NCI-H1048 (cell line): ENCODE measurements at places on chromosomes 3 and 15.

- no peak for DNase-seq
These were observed 37.4 kb upstream of the GOLGA8B start for GRCh38 chr15:34620814-34621213.

- no peak for DNase-seq
These were observed 33.1 kb downstream of the CEP152 start for GRCh38 chr15:48777645-48778330.

- DNase-seq: no peak
These were observed 23.2 kb downstream of the PLA1A start for GRCh38 chr3:119620899-119621298.

- no peak for DNase-seq
These were observed 163.8 kb downstream of the SV2B start for GRCh38 chr15:91263632-91264531.

GRCh38 chr15:58773024-58773423 is 1.9 kb downstream of the MINDY2 start:
- no peak for DNase-seq

DNA sequence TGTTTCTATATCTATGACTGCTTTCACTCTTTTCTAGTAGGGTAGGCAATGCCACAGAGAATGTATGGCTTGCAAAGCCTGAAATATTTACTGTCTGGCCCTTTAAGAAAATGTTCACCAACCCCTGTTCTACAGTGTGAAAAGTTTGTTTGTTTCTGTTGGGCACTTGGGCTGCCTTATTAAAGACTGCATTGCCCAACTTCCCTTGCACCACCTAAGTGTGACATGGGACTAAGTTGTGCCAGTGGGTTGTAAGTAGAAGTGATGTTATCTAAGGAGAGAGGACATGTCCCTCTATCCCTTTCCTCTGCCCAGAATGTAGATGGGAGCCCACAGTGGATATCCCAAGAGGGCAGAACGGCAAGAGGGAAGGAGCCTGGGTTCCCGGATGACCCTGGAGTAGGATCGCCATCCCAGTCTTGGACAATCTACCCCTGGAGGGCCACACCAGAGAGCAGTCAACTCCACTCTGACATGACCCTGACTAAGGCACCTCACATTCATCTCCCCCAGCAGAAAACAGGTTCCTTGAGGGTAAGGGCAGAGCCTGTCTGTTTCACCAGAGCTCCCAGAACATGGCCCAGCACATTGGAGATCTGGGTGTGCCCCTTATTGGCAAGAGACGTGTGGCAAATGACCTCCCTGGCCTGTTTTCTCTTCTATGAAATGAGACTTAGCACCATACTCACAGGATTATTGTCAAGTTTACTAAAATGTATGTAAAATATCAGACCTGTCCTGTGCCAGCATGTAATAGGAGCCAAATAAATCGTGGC is 138.8 kb downstream of the SMAD6 start:
- no peak for DNase-seq

- no peak for DNase-seq
These were observed 7.6 kb downstream of the MFGE8 start for GRCh38 chr15:88905576-88905975.

- DNase-seq: no peak
These were observed 108.8 kb upstream of the PLAAT1 start for GRCh38 chr3:193132241-193132640.

DNA sequence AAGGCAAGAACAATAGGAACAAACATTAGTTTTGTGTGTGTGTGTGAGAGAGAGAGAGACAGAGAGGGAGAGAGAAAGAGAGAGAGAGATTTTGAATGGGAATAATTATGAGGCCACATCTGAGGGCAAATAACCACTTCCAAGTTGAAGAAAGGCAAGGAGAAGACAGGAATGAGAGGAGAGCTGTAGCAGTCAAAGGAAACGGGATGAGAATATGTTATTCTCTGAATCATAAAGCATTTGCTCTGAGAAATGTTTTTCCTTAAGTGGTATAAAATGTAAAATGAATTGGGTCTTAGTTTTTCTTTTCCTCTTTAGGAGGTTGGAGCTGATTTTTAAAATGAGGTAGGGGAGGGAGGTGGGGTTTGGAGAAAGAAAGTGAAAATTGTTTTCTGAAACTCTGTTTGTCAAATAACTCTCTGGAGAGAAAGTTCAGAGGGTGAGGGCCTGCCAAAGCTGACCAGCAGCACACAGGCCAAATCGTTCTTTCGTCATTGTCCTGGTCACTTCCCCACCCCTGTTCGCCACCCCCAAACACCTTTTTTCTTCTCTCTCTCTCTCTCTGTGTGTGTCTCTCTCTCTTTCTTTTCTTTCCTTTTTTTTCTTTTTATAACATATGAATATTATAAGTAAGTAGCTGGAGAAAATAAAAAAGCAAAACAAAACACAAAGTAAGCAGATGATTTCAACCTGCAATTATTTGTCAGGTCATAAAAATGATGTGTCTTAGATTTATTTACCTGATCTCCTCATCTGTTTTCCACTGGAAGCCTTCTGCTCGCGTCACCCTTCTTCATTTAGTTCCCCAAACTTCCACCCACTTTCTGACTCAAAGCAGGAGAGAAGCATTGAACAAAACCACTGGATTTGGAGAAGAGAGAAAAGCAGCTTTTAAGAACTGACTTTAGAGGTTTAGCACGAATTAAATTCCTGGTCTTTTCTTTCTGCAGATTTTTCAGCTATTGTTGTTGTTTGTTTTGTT is 110.6 kb downstream of the LPP start:
- DNase-seq: no peak
